Cardiac fibroblast (primary cell): ENCODE measurements at places on chromosomes 7 and 10.

- DNase-seq, result no peak
Measured at GRCh38 chr7:43637114-43637806, 54.4 kb downstream of the STK17A start.

GRCh38 chr7:88091988-88092675, 127.7 kb downstream of the SRI start:
- no peak for DNase-seq

DNA sequence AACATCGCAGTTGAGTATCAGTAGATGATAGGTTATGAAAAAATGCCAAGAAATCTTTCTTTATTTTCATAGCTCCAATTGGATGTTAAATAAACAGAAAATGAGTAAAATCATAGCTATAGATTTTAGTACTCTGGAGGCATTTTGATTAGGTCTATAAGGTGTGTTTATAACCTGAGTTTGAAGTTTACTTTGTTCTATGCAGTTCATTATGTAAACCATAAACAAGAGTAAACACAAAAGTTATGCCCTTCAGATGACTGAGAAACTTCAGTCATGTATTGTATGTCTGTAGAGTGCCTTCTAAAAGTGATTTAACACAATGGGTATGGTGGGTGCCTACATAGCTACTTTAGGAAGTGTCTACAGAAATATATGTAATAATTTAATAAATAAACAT, 13.6 kb downstream of the FOXP2 start:
- no peak for DNase-seq

GRCh38 chr7:50782375-50783208, at the start of gene GRB10:
GRB10 (minus strand) TSS chr7:50782896; CDS start chr7:50732322, 50,574 bp downstream.
- DNase-seq, result peak; percentile 26

- DNase-seq, result no peak
Measured at GRCh38 chr10:5492322-5492855, 7.0 kb downstream of the CALML5 start.

GRCh38 chr7:127375631-127376030, 16.9 kb downstream of the ZNF800 start:
- DNase-seq, result peak; percentile 21

- no peak for DNase-seq
Measured at GRCh38 chr10:44745920-44746319, 165.2 kb upstream of the TMEM72 start.

- DNase-seq, result no peak
Measured at GRCh38 chr7:95658676-95659075, 62.4 kb upstream of the PDK4 start.

DNA sequence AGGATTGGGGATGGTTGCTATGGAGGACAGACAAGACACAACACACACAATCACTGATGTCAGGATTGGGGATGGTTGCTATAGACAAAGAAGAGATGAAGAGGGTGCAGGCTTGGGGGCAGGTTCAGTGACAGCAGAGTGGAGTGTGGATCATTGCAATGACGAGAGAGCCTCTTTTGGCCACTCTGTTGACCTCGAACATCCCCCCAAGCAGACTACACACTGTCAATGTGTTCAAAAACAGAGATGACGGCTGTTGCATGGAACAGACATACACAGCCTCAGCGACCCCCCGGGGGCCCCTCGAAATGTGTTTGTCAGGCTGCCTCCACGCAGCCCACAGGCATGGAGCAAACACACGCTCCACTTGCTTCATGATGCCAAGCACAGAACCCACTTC, 133.0 kb downstream of the PTPRN2 start:
- DNase-seq, result no peak

- no peak for DNase-seq
Measured at GRCh38 chr7:55537458-55537990, 34.8 kb downstream of the VOPP1 start.

DNA sequence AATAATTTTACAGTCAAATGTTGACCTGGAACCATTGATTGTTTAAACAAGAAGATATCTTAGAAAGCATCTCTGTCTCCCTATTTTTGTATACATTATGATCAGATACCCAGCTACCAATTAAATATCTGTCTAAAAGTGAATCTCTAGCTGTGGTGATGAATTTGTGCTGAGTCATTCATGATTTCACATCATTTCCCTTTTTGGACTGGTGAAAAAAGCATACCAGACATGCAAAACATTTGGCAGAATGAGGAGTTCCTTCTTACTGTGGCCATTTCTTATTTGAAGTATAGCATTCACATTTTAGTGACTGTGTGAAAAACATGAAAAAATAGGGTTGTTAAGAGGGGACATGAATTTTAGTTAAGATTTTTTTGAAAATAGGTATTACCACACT, 98.0 kb upstream of the GATA3 start:
- peak; percentile 81 for DNase-seq

GRCh38 chr10:86066696-86067095, 299.9 kb downstream of the GRID1 start:
- DNase-seq, result no peak

- peak; percentile 81 for DNase-seq
Measured at GRCh38 chr7:5997210-5997808, 11.5 kb downstream of the PMS2 start.

- DNase-seq, result no peak
Measured at GRCh38 chr7:131726686-131727085, 170.3 kb upstream of the PODXL start.

DNA sequence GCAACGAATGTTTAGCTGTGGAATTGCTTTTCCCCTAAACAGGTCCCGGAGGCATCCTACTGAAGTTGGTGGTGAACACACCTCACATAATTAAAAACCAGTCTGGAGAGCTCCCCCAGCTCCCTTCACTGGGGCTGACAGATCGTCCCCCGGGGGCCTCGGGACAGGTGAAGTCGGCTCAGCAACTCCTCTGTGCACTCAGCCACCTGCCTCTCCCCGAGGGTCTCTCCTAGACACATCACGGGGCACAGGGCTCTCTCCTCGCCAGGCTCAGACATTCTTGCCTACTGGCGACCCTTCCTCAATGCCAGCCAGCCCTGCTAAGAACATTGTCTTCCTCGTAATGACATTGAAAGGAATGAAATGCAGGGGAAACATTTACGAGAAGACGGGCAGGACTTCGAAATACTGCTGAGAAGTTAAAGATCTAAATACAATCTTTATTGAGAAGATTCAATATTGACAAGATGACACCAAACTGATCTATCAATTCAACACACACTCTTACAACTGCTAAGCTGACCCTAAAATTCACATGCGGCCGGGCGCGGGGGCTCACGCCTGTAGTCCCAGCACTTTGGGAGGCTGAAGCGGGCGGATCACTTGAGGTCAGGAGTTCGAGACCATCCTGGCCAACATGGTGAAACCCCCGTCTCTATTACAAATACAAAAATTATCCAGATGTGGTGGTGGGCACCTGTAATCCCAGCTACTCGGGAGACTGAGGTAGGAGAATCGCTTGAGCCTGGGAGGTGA, 88.1 kb upstream of the DNAAF5 start:
- DNase-seq, result no peak

GRCh38 chr7:31432176-31432575, 81.7 kb upstream of the ITPRID1 start:
- DNase-seq, result peak; percentile 59

- no peak for DNase-seq
Measured at GRCh38 chr7:28787106-28787505, 171.0 kb downstream of the TRIL start.

- no peak for DNase-seq
Measured at GRCh38 chr7:81327468-81328266, 408.8 kb upstream of the SEMA3C start.

- no peak for DNase-seq
Measured at GRCh38 chr7:75599244-75599781, 107.2 kb downstream of the SPDYE5 start.

GRCh38 chr7:128941323-128941890, 3.7 kb downstream of the IRF5 start:
- no peak for DNase-seq

- DNase-seq, result no peak
Measured at GRCh38 chr7:84317536-84317935, 122.9 kb upstream of the SEMA3A start.

DNA sequence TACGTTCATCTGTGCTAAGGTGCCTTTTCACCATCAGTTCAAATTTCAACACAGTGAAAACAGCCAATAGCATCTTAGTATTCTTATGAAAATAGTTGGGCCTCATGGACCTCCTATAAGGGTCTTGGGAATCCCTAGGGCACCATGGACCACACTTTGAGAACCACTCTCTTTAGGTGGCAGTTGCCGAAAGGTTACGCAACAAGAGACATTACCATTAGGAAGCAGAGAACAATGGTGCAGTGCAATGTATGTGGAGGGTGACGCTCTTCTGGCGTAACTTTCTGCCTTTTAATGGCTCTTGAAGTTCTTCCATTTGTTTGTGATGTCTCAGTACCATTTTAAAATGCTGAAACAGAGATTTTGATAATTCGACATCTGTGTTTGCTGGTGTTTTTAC, 131.1 kb downstream of the CNNM2 start:
- DNase-seq, result no peak
